Stimulated activated CD8-positive, alpha-beta memory T cell treated with anti-CD3 and anti-CD28 coated beads, Interleukin-15, amount 100 ng/mL, for 4 hours (primary cell): ENCODE measurements at places on chromosomes 12 and 14.

DNA sequence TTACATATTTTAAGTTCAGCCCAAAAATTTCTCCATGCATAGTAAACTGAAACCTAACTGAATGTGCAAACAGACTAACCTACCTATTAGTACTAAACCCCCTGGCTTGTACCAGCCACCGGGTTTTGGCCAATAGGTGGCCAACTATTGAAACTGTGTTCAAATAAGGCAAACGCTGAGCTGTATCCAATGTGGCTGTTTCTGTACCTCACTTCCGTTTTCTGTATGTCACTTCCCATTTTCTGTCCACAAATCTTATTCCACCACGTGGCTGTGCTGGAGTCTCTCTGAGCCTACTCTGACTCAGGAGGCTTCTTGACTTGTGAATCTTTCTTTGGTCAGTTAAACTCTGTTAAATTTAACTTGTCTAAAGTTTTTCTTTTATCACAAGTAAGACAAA, 6.0 kb upstream of the FBXO34 start:
- DNase-seq, result no peak

DNA sequence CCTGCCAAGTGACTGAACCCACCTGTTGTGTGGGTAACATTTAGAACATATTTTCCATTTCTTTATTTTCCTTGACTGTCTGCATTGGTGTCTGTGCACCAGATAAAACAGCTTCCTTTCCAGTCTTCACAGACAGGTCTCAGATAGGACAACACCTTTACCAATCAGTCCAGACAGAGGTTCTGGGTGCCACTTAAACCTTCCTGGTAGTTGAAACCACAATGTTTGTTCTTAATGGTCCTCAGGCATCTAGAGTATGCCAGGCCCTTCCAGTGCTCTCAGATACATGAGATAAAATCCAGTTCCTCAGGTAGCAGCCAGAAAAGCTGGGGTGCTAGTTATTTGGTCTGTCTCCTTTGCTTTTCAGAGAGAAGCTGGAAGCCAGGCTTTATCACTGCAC, 7.0 kb upstream of the CLEC2D start:
- no peak for DNase-seq

- DNase-seq, result no peak
Observed at GRCh38 chr14:99829450-99829849, 36.2 kb downstream of the EML1 start.

DNA sequence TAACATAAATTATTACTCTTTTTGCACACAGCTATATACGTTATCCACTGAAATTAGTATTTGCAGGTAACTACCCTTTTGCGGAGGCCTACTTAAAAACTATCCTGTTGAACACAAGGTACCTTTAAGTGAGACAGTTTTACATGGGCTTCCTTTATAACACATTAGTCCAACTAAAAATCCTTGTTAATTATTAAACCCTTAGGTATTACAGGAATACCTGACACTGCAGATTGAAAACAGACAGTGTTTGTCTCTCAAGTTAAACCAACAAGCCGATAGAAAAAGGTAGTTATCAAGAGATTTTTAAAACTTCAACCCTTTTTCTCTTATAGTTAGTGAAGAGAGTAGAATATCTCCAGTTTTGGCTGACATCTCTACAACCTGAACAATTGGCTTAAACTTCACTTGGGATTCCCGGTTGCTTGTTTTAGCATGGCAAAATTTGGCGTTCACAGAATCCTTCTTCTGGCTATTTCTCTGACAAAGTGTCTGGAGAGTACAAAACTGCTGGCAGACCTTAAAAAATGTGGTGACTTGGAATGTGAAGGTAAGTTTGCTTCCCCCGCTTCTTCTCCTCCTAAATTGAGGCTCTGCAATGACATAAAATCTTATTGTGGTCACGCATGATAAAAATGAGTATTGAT, at the start of gene MIA2:
MIA2 (plus strand) TSS at position 236 of the 647 bp plus-strand sequence; CDS start at position 436, 200 bp downstream.
- DNase-seq, result no peak

GRCh38 chr14:69092840-69093422, 60.0 kb downstream of the DCAF5 start:
- no peak for DNase-seq

DNA sequence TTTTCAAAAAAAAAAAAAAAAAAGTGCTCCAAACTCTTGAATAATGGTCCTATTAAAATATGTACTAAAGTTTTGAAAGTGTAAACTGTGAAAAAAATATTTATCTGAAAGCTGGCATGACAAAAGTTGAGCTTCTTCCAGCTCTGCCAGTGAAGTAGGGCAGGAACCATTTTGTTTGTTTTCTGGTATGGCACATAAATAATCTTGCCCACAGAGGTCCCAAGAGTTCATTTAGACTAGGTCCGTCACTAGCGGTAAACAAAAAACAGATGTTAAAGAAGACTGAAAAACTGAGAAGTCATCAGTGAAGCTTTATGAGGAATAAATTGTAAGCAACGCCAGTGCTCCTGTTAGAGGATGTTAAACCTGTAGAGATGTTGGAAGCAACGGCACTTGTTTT, 7.0 kb downstream of the ERP27 start:
- no peak for DNase-seq

GRCh38 chr14:29216268-29217232, 450.0 kb downstream of the FOXG1 start:
- no peak for DNase-seq

- no peak for DNase-seq
Observed at GRCh38 chr12:7091171-7091570, 1.1 kb downstream of the C1R start.

GRCh38 chr12:3458041-3458440, 33.0 kb upstream of the PRMT8 start:
- DNase-seq, result no peak

DNA sequence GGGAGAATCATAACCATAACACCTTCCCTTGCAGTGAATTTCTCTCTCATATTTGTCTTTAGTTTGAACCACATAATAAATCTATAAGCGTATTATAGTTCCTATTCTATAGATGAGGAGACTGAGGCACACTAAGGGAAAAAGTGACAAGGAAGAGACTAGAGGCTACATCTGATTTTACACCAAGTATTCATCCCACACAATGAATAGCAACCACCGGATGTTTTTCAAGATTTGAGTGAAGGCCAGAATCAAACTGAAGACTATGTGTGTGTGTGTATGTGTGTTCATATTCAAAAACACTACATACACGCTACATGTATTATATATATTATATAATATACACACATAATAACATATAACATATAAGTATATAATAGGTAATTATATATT, 4.7 kb downstream of the ASB2 start:
- no peak for DNase-seq

DNA sequence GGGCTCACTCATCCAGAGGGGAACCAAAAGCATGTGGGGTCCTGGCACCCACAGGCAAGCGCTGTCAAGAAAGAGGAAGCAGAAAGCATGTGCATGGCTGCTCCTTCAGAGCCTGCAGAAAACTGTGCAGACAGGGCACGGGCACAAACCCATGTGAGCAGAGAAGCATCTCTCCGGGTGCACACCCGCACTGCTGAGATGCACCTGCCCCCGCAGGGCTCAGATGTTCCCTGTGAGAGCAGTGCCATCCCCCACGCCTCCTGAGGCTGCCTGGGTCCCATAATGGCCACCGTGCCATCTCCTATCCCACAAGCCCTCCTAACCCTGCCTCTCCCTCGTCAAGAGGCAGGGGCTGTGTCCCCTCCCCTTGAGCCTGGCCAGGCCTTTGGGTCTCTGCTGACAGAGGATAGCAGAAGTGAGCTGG, 32.3 kb upstream of the INF2 start:
- DNase-seq, result no peak

DNA sequence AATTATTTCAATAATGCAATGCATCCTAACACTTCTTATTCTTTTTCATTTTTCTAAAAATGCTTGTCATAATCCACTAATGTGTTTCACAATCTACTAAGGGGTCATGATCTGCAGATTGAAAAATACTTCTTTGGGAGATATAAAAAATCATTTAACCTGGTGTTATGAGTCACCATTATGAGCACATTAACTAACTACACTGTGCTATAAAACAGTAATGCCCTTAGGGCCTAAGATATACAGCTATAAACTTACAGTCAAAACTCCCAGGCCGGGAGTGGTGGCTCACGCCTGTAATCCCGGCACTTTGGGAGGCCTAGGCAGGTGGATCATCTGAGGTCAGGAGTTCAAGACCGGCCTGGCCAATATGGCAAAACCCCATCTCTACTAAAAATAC, 14.2 kb downstream of the ATXN2 start:
- no peak for DNase-seq

GRCh38 chr14:61126603-61127498, 145.8 kb downstream of the SLC38A6 start:
- DNase-seq, result no peak

DNA sequence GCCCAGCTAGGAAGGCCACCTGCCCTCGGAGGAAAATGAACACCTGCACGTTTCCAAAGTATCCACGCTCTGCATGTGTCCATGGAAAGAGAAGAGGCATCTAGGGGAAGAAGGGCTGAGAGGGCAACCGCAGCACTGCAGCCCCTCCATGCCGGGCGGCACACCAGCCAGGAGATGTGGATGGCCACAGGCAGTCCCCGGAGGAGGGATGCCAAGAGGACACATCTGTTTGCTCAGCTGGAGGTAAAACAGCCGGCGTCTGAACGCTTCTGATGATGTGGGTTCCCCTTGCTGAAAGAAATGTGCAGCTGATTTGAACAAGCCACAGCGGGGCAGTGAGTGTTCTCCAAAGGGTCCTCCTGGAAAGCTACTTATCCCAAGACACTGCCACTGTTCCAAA, 34.0 kb downstream of the CHGA start:
- DNase-seq, result no peak

DNA sequence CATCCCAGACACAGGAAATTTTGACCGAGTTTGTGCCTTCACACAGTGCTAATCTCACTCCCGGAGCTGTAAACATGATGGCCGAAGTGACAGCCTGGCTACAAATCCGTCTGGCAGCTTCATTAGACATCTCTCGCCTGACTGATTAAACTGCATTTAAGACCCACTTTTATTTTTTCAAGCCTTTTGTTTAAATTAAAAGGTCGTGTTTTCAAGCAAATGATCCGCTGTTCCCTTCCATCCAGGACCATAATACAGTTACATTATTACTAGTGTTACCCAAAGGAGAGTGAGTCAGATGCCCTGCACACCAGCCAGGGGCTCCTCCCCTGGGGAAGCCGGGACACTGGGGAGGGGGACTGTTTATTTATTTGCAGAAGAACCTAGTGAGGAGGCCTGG, 200.2 kb downstream of the EXOC5 start:
- DNase-seq, result no peak
